ENCODE measurements at places on chromosomes 1 and 21.

- DNase-seq = no peak
These were observed 380.9 kb upstream of the PRMT6 start for GRCh38 chr1:106675558-106675957.

DNA sequence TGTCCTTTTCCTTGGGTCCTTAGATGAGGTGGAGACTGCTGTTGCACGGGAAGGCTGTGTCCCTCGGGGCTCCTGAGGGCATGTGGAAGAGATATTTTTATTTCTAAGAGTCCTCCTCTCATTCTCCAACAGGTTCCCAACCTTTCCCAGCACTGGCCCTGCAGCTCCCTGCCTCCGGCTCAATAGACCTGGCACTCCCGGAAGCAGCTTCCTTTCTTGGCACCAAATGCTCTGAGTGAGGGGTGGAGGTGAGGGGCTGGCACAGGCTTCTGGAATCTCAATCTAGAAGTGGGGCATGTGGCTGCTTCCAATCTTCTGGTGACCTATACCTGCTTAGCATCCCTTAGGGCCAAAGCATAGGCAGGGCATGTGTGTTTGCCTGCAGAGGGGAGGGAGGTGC, 4.5 kb downstream of the ETV3L start:
- DNase-seq = no peak

- no peak for DNase-seq
These were observed 459 bp downstream of the CAPZB start for GRCh38 chr1:19484798-19485361.

GRCh38 chr1:78280626-78281025, 210.1 kb upstream of the PTGFR start:
- no peak for DNase-seq

- no peak for DNase-seq
These were observed 200.6 kb upstream of the HMCN1 start for GRCh38 chr1:185533596-185533995.

DNA sequence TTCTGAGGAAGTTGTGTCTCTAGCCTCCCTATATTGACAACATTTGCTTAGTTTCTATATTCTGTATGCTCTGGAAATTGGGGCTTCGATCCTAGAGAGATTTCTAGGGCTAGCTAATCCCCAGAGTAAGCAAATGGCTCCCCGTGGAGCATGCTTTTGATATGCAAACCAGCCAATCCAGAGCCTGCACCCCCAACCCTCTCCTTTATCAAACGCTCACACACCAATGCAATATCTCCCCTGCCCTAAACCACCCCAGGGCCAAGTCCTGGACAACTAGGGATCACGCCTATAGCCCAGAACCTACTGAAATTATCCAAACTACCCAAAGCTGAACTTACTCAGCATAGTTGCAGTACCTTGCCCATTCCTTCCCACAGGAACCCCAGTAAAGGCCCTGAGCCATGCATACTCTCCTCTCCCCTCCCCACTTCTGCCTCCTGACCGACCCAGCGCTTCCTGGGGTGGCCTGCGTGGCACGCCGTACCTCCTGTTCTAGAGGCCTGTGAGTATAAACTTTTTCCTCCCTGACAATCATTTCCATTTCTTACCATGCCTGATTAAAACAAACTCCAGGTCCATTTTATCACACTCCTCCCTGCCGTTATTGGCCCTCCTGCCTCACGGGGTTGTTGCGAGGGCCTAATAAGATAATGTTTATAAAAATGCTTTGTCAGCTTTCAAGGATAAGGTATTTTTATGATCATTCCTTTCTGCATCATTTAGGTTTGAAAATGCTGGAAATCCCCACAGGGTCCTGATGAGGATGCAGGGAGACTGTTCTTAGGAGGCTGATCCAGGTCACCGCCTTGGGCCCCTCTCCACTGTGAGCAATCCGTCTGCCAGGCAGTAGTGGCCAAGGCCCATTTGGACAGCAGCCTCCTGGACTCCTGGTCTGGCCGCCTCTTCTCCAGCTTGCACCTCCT, 102.7 kb downstream of the TENT5C start:
- no peak for DNase-seq

DNA sequence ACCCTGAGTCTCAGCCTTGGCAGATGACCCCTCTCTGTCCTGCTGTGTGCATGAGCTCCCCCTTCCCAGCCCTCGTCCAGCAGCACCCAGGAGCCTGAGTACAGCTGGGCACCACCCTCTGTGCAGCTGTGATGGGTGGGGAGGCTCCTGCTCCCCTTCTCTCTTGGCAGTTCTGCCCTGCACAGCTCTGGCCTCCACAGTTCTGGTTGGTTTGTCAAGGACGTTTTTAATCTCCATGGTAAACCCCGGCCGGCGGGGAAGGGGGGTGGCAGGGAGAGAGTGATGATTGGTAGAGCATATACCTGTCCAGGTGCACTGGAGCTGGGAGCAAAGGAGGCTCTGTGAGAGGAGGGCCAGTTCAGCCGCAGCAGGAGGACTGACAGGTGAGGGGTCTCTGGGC, at the start of gene CLCNKA:
Gene CLCNKA (plus strand): TSS at position 356 of the 400 bp plus-strand sequence. CDS start 584 bp downstream, outside the sequence.
- no peak for DNase-seq

DNA sequence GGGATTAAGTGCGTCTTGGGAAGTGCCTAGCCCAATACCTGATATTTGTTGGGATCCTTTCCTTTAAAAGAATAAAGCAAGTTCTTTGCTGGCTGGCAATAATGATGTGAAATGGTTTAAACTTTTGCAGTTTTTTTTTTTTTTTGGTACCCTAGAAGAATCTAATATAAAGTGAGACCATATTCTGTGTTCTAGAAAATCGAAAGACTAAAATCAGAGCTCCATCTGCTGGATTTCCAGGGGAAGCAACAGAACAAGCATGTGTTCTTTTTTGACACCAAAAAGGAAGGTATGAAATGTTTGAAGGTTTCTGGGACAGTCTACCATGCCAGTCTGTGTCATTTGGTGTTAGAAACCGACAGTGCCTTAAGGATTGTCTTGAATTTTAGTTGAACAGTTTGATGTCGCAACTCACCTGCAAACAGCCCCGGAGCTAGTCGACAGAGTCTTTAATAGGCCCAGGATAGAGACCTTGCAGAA, 6.4 kb downstream of the UTP11 start:
- DNase-seq = no peak

GRCh38 chr1:63859480-63860275, 85.9 kb downstream of the ROR1 start:
- no peak for DNase-seq
